Caco-2 (cell line): ENCODE measurements at places on chromosomes 4 and X. TPM values are rescaled to one million over a fixed set of nuclear protein-coding genes. Genes with fewer than 3 reads are reported as not detected.
A peak's percentile ranks its signal among the peaks of the same experiment; 100 is the strongest.

- no peaks in the 10 kb centered on the region for H3K27me3 ChIP-seq
- no peaks in the 10 kb centered on the region for H3K36me3 ChIP-seq
- no peak overlapping the region for H3K4me3 ChIP-seq
- no peaks in the 10 kb centered on the region for H3K4me1 ChIP-seq
- DNase-seq: no peak
- H3K27ac ChIP-seq: no peak overlapping the region
Measured at GRCh38 chrX:140501321-140501720, 3.5 kb downstream of the SOX3 start.

PRDM5 gene
- 13.0 and 14.3 TPM in 2 replicates for total RNA-seq

PACRGL gene
- 10.7 and 14.9 TPM in 2 replicates for total RNA-seq

SH3D19 gene
- total RNA-seq: 57.2 and 57.8 TPM in 2 replicates

GRCh38 chr4:46550471-46550870, 160.5 kb upstream of the GABRA2 start:
- H3K27ac ChIP-seq: no peak overlapping the region
- H3K4me1 ChIP-seq: peaks cover 20% of the 10 kb centered on the region; the same call in 1 of the 2 replicates
- H3K27me3 ChIP-seq: no peaks in the 10 kb centered on the region
- no peak overlapping the region for H3K4me3 ChIP-seq

- H3K27me3 ChIP-seq: no peaks in the 10 kb centered on the region
- no peaks in the 10 kb centered on the region for H3K36me3 ChIP-seq
- H3K4me1 ChIP-seq: no peaks in the 10 kb centered on the region
Measured at GRCh38 chr4:32251926-32252325, 1531.8 kb downstream of the PCDH7 start.

DNA sequence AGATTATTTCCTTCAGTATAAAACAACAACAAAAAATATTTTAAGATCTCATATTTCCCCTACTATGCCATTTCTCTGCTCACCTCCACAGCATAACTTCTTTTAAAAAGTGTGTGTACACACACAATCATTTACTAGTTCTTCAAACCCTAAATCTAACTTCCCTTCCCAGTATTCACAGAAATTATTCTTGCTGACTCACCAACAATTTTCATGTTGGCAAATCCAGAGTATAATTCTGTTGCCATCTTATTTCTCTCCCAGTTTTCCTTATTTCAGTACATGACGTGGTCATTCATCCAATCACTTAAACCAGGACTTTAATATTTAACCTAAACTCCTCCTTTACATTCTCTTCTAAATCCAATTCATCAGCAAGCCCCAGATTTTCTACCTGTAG, 11.4 kb upstream of the RAP1GDS1 start:
- H3K4me1 ChIP-seq: peaks cover 23% of the 10 kb centered on the region
- H3K27ac ChIP-seq: no peak overlapping the region
- no peak overlapping the region for H3K4me3 ChIP-seq
- no peak for DNase-seq
- H3K36me3 ChIP-seq: no peaks in the 10 kb centered on the region
- H3K27me3 ChIP-seq: no peaks in the 10 kb centered on the region

DNA sequence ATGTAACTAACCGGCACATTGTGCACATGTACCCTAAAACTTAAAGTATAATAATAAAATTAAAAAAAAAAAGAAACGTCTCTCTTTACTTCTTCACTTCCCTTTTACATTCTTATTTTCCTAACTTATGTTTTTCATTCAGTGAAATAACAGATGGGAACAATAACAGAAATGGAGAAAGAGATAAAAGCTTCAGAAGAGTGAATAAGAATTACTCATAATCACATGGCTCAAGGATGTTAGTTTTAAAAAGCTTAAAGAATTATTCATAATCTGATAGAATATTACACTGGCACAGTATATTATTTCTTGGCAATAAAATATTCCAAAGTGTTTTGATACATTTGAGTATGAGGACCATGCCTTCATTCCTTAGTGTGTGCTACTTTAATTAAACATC, 175.6 kb downstream of the COL25A1 start:
- no peaks in the 10 kb centered on the region for H3K4me1 ChIP-seq
- DNase-seq: no peak
- no peak overlapping the region for H3K4me3 ChIP-seq
- H3K27me3 ChIP-seq: no peaks in the 10 kb centered on the region
- H3K36me3 ChIP-seq: no peaks in the 10 kb centered on the region

- no peaks in the 10 kb centered on the region for H3K36me3 ChIP-seq
- H3K4me3 ChIP-seq: peak overlapping the region; percentile 76
- H3K27me3 ChIP-seq: no peaks in the 10 kb centered on the region
- H3K27ac ChIP-seq: peak overlapping the region; percentile 83
Measured at GRCh38 chr4:139014371-139015268, 961 bp upstream of the NOCT start.

GRCh38 chrX:65241059-65241721, 264.9 kb upstream of the ZC4H2 start:
- peak overlapping the region; percentile 83 for H3K27ac ChIP-seq
- H3K4me3 ChIP-seq: no peak overlapping the region
- no peaks in the 10 kb centered on the region for H3K36me3 ChIP-seq
- DNase-seq: peak; percentile 54

GRCh38 chrX:39361736-39362135, 560.5 kb downstream of the MID1IP1 start:
- H3K36me3 ChIP-seq: no peaks in the 10 kb centered on the region
- H3K4me3 ChIP-seq: no peak overlapping the region
- no peaks in the 10 kb centered on the region for H3K4me1 ChIP-seq
- no peaks in the 10 kb centered on the region for H3K27me3 ChIP-seq
- no peak for DNase-seq

DCAF4L1 gene
- total RNA-seq: 0.23 and 0.36 TPM in 2 replicates

- no peak overlapping the region for H3K27ac ChIP-seq
- DNase-seq: no peak
- 0 out of 2 replicates have a peak, but pooled peaks cover 5% of the 10 kb centered on the region for H3K4me1 ChIP-seq
- H3K27me3 ChIP-seq: no peaks in the 10 kb centered on the region
- H3K4me3 ChIP-seq: no peak overlapping the region
Measured at GRCh38 chr4:38983291-38983690, 48.9 kb downstream of the TMEM156 start.

DNA sequence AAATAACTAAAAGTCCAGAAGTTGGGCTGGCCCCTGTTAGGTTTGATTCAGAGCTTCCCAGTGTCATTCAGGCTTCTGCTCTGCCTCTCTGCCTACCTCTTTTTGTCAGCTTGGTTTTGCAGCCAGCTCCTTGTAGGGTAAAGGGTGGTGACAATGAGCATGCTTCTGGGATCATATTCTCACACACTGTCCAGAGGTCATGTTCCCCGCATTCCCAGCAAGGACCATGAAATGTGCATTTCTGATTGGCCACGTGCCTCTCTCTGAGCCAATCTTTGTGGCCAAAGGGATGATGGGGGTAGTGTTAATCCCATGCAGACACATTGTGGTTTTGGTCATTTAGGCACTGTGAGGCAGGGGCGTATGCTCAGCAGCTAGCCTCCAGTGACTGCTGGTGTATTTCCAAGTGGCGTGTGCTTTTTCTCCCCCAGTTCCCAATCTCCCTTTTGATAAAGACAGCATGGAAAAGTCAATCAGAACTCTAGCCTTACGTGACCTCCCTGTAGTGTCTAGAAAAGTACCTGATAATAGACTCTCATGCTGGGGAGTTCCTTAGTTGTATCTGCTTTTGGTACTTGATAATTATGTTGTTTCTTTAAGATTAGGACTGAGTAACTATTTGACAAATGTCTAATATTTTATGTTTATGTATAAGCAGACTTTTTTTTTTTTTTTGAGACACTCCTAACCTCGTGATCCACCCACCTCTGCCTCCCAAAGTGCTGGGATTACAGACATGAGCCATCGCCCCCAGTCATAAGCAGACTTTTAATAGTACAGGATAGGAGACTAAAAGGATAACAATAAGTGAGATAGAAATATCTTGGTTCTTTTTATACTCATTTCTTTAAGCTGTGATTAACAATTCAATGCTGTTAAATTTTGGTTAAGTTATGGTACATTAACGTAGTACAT, 57.8 kb downstream of the KIAA0232 start:
- H3K27me3 ChIP-seq: no peaks in the 10 kb centered on the region
- H3K27ac ChIP-seq: peak overlapping the region; percentile 30
- no peaks in the 10 kb centered on the region for H3K36me3 ChIP-seq

DNA sequence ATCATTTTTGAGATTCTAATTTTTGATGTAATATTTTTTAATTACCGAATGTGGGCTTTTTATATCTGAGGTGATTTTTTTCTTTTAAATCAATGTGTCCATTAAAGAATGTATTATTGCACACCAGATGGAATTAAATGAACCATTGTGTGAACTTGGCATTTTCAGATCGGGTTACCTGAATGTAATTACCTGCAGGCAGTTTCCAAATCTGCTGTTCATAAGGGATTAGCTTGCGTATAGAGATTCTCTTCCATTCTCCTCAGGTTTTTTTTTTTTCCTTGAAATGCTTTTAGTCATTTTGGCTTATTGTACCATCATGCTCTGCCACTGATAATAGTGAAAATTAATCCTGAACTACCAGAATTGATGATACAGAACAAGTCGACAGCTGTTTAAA, 511.5 kb upstream of the ATOH1 start:
- H3K4me1 ChIP-seq: no peaks in the 10 kb centered on the region
- H3K4me3 ChIP-seq: no peak overlapping the region
- no peak overlapping the region for H3K27ac ChIP-seq
- no peak for DNase-seq
- no peaks in the 10 kb centered on the region for H3K27me3 ChIP-seq
- no peaks in the 10 kb centered on the region for H3K36me3 ChIP-seq

GRCh38 chr4:92263010-92263409, 40.8 kb upstream of the GRID2 start:
- no peak overlapping the region for H3K27ac ChIP-seq
- DNase-seq: no peak
- H3K4me3 ChIP-seq: no peak overlapping the region
- no peaks in the 10 kb centered on the region for H3K4me1 ChIP-seq

- no peak overlapping the region for H3K4me3 ChIP-seq
- no peak overlapping the region for H3K27ac ChIP-seq
- DNase-seq: no peak
- no peaks in the 10 kb centered on the region for H3K27me3 ChIP-seq
Measured at GRCh38 chr4:155522201-155522600, 144.4 kb upstream of the GUCY1A1 start.

DNA sequence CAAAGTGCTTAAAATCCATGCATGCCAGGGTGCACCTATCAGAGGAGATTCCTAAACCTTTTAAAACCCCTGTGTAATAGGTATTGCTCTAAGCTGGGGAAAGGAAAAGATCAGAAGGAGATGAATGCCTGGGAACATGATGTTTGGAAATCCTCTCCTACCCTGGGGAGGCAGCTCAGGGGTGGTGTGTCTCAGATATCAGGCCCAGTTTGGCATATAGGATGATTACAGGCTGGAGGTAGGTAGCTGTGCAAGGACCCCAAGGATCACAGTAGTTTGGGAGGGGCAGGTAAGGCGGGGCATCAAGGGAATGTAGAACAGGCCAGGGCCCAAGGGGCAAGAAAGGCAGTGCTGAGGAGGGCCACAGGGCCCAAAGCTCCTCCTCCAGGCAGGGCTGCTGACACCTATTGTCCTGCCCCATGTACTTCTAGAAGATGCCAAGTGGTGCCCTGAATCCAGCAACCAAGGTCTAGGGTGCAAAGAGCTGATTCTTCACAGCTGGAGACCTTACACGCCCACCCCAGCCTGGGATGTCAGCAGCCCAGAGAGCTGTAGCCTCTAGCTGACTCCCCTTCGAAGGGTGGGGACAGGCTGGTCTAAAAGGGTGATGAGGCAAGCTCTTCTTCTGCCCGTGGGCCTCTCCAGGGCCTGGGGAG, 17.6 kb downstream of the SASH3 start:
- H3K36me3 ChIP-seq: no peaks in the 10 kb centered on the region
- no peaks in the 10 kb centered on the region for H3K4me1 ChIP-seq
- no peak for DNase-seq

DNA sequence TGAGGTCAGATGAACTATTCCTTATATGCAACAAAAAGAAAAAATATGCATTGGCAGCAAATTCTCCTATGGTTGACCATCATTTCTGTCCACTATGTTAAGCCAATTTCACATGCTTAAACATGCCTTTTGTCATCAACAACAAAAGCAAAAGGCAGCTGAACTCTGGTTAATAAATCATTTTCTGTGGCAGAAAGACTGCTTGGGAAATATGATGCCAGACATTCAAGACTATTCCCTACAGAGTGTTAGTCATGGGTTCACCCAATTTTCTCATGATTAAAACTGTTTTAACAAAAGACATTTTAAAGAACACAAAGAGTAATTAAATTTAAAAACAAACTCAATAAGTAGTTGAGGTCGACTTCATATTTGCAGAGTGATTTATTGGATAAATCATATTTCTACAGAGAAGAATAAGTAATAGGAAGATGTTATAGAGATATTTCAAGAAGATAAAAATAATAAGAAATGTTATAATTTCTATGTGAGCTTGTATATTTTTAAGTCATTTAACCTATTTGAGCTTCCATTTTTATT, 890.6 kb downstream of the STPG2 start:
- DNase-seq: no peak
- H3K27ac ChIP-seq: no peak overlapping the region
- H3K27me3 ChIP-seq: no peaks in the 10 kb centered on the region
- no peaks in the 10 kb centered on the region for H3K4me1 ChIP-seq

DNA sequence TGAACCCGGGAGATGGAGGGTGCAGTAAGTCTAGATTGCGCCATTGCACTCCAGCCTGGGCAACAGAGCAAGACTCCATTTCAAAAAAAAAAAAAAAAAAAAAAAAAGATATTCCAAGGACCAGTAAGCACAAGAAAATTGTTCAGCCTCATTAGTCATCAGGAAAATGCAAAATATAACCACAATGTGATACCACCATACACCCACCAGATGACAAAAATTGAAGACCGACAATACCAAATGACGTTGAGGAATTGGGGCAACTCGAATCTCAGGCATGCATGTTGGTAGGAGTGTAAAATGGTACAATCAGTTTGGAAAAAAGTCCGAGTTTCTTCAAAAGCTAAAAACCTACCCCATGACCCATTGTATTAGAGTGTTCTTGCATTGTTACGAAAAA, 130.2 kb upstream of the FAM9B start:
- H3K27me3 ChIP-seq: no peaks in the 10 kb centered on the region
- DNase-seq: no peak
- H3K4me1 ChIP-seq: no peaks in the 10 kb centered on the region
- no peaks in the 10 kb centered on the region for H3K36me3 ChIP-seq
- H3K4me3 ChIP-seq: no peak overlapping the region

DNA sequence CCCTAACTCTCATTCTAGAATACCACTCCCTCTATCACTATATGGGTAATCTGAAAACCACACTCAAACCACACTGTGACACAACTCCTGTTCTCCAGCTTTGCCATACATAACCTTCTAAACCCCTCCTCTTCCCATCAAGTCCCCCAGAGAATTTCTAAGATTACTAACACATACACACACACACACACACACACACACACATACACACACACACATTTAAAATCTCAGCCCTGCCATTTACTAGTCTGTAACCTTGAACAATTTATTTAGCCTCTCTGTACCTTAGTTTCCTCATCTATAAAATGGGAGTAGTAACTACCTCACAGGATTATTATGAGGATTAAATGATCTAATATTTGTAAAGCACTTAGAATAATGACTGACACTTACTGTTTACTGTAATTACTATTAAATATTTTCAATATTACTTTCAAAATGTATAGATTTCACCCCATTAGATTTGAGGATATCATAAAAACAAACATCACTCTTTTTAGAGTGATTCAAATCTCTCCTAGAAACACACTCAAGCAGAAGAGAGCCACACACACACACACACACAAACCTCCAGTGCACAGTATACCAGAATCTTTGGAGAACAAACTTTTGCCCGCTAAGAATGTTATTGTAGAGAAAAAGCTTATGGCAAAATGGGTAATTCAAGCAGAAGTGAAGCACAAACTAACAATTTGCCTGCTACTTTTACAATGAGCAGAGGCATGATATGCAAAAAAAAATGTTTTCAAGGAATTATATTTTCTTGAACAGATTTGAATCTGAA, 3.8 kb downstream of the ANKRD50 start:
- no peak overlapping the region for H3K4me3 ChIP-seq
- no peak for DNase-seq

SMR3B gene
- not detected in 2 replicates for total RNA-seq
